Stimulated activated CD8-positive, alpha-beta memory T cell treated with anti-CD3 and anti-CD28 coated beads, Interleukin-2, amount 100 ng/mL, for 48 hours (primary cell): ENCODE measurements at places on chromosomes 3 and 15.

DNA sequence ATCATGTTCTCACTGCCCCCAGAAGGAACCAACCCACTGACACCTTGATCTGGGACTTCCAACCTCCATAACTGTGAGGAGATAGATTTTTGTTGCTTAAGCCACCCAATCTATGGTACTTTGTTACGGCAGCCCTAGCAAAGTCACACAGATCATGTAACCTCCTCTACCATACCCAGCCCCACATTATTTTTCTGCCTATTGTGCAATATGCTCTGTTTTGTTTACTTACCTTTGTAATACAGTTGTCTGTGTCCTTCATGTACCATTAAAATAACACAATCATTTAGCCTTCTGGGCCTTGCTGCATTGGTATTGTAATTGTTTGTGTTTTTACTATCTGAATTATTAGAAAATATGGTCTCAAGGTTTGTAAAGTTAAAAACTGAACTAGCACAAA is 16.1 kb downstream of the NDN start:
- DNase-seq = no peak

DNA sequence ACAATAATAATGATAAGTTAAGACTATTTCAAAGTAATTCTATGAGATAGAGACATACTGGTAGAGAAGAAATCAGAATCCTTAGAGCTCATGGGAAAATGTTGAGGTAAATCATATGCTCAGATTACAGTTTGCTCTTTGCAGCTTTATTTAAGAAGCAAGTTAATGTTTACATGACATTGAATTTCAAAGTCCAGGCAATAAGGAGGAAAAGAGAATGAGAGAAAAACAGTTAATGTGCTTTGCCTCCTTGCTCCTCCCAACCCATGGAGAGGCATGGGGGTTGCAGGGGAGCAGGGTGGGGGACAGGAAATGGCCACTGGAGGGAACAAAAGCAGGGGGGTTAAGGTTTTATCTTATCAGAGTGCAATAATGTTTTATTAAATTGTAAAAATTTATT is 42.2 kb upstream of the ZBTB38 start:
- no peak for DNase-seq

DNA sequence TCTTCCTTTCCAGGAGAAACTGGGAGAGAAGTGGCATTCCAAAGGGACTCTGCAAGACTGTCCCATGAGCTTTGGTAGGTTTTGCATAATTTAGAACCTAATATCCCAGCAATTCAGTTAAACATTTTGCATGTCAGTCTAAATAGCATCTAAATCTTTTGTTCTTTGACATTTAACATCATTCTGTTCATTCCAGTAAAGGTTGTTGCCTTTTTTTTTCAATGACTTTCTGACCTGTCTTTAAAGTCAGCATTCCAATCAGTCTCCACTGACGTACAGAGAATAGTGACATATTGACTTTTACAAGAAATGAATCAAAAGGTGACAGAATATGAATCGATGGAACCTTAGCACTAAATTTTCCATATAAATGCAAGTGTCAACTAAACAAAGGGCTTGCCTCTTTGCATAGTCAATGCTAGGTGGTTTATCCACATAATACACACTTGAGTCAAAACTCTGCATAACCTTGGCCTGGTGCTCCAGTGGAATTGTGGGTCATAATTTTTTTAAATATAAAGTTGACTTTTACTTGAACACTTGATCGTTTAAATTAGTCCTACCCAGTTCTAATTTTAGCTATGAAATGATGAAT is 370.1 kb downstream of the CNTN6 start:
- no peak for DNase-seq

DNA sequence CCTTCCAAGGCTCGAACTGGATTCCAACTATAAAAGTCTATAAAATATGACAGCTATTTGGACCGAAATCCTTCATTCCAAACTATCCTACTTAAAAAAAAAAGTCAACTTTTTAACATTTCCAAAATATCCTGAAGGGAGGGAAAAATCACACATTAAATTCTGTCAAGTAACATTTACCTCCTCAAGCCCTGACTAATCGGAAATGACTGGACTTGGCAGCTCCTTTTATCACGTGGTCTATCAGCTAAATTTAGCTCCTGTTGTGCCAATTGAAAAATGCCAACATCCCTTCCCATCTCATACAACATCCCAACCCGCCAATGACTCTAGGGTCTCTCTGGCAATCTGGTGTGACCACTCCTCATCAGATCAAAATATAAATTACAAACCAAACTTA is 297.9 kb downstream of the FHIT start:
- DNase-seq = no peak

- peak; percentile 21 for DNase-seq
Measured at GRCh38 chr15:88878720-88879184, 16.6 kb downstream of the HAPLN3 start.

DNA sequence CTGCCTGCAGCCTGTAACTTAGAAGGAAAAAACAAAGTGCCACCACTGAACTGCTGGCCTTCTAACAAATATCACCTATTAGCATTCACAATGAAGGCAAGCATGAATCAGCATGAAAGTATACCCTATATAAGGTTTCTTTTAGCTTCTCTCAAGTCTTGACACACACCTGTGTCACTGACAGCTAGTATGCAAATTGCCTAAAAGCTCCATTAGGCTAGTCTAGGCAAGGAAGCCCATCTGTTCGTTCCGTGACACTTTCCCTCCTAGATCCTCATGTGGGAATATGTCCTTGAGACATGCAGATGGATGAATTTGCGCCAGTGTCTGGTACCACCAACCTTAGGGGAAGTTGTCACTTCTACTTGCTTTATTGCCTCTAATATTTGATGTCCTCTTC is 129.3 kb downstream of the RBMS3 start:
- no peak for DNase-seq

- no peak for DNase-seq
Measured at GRCh38 chr3:44529927-44530326, 25.1 kb upstream of the ZKSCAN7 start.

GRCh38 chr15:83753872-83754493 is 100.1 kb downstream of the ADAMTSL3 start:
- DNase-seq = no peak

DNA sequence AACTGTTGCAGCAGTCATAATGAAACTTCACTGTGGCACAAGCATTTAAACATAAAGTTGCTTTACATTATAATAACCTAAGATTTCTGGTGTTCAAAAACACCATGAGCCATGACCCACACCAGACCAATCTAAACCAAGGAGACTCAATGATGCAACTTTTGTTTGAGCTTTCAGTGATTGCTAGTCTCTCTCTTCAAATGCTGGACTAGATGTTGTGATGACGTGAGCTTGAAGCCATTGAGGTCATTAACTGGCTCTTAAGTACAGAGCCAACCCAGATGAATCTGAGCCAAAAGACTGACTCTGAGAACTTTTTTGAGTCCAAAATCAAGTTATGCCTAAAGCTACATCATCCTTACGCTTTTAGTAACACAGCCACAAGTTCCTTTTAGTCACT is 36.5 kb downstream of the ATR start:
- DNase-seq = no peak
